ENCODE measurements at places on chromosomes 2 and 18.

GRCh38 chr2:208643145-208643544 is 236.6 kb downstream of the PTH2R start:
- no peak for DNase-seq

GRCh38 chr2:192286093-192286701 is 91.5 kb upstream of the TMEFF2 start:
- DNase-seq, result no peak

GRCh38 chr2:179338681-179339080 is 74.0 kb upstream of the SESTD1 start:
- no peak for DNase-seq

DNA sequence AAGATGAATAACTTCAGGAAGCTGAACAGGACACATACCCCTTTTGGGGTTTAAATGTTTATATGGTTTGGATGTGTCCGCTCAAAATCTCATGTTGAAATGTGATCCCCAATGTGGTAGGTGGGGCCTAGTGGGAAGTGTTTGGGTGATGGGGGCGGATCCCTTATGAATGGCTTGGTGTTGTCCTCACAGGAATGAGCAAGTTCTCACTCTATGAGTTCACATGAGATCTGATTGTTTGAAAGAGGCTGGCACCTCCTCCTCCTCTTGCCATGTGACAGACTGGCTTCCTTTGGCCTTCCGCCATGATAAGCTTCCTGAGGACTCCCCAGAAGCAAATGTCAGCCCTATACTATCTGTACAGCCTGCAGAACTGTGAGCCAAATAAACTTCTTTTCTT is 88.6 kb upstream of the ZNF532 start:
- no peak for DNase-seq

DNA sequence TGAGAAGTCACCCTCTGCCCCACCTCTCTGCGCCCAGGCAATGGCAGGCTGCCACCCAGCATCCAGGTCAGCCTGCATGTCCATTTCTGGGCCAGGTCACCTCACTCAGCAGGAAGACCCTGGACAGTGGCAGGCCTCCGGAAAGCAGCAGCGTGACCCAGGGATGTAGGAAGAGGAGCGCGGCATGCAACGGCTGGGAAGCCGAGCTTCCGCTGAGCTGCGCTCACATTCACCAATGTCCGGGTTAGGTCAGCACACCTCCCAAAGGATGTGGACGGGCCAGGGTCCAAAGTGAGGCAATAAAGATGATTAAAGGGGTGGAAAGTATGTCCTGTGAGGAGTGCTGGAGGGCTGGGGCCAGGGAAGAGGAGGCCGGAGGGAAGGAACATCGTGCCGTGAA is 174.5 kb downstream of the CTIF start:
- no peak for DNase-seq

Data from stimulated activated CD4-positive, alpha-beta T cell treated with anti-CD3 and anti-CD28 coated beads, Interleukin-4, amount 100 ng/mL, for 24 hours (primary cell).